CD8-positive, alpha-beta memory T cell (primary cell): ENCODE measurements at places on chromosomes 13 and 19. TPM values are rescaled to one million over a fixed set of nuclear protein-coding genes. Genes with fewer than 3 reads are reported as not detected.

The GIPC3 gene
- total RNA-seq, result 0.33 TPM

The HIF3A gene
- total RNA-seq, result not detected

The TPTE2 gene
- total RNA-seq, result not detected

The SHISA7 gene
- total RNA-seq, result not detected

The ZNF57 gene
- 4.4 TPM for total RNA-seq

The COX7A1 gene
- not detected for total RNA-seq

The MED26 gene
- total RNA-seq, result 14.7 TPM

The PINLYP gene
- 13.8 TPM for total RNA-seq

The SYNE4 gene
- 1.9 TPM for total RNA-seq

The LAIR1 gene
- total RNA-seq, result 13.1 TPM

The OLFM2 gene
- 0.40 TPM for total RNA-seq

The PLK5 gene
- not detected for total RNA-seq

The KIR3DL1 gene
- 0.28 TPM for total RNA-seq

The FXYD3 gene
- not detected for total RNA-seq

DNA sequence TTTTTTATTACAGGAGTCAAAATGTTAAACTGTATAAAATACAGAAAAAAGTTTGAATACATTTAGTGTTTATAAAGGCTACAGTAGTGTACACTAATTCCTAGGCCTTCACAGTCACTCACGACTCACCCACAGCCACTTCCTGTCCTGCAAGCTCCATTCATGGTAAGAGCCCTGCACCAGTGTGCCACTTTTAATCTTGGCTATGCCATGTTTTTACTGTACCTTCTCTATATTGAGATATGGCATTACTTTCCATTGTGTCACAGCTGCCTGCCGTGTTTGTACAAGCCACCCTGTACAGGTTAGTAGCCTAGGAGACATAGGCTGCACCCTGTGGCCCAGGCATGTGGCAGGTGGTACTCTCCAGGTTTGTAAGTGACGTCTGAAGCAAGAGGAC lies 32.1 kb downstream of the C1QTNF9 start:
- DNase-seq, result no peak

DNA sequence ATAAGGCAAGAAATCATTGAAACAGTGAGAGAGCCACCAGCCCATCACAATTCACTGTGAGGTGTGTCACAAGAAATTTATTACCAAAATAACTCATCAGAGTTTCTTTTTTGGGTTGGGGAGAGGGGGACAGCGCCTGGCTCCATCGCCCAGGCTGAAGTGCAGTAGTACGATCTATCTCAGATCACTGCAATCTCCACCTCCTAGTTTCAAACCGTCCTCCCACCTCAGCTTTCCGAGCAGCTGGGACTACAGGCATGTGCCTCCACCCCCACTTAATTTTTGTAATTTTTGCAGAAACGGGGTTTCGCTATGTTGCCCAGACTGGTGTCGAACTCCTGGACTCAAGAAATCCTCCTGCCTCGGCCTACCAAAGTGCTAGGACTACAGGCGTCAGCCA lies 3.6 kb downstream of the IFNL1 start:
- no peak for DNase-seq

- no peak for DNase-seq
Measured at GRCh38 chr19:51535535-51535934, 4.1 kb upstream of the SIGLEC6 start.

- no peak for DNase-seq
Measured at GRCh38 chr13:67619351-67619994, 389.3 kb upstream of the PCDH9 start.

GRCh38 chr13:44785401-44785800 lies 203.9 kb downstream of the NUFIP1 start:
- no peak for DNase-seq

DNA sequence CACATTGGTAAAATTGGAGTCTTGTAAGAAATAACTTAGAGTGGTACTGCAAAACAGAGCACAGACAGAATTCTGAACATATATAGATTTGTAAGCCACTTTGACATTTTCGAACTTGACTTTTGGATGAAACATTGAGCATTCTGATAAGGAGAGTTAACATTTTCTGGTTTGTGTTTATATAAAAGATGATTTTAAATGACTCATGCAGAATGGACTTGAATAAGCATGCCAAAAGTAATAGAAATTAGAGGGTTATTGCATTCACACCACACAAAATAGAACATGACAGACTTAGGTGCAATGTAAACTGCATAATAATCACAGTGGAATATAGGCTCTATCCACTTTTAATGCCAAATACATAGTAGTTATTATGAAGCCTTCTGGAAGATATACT lies 507.0 kb downstream of the DACH1 start:
- DNase-seq, result no peak

DNA sequence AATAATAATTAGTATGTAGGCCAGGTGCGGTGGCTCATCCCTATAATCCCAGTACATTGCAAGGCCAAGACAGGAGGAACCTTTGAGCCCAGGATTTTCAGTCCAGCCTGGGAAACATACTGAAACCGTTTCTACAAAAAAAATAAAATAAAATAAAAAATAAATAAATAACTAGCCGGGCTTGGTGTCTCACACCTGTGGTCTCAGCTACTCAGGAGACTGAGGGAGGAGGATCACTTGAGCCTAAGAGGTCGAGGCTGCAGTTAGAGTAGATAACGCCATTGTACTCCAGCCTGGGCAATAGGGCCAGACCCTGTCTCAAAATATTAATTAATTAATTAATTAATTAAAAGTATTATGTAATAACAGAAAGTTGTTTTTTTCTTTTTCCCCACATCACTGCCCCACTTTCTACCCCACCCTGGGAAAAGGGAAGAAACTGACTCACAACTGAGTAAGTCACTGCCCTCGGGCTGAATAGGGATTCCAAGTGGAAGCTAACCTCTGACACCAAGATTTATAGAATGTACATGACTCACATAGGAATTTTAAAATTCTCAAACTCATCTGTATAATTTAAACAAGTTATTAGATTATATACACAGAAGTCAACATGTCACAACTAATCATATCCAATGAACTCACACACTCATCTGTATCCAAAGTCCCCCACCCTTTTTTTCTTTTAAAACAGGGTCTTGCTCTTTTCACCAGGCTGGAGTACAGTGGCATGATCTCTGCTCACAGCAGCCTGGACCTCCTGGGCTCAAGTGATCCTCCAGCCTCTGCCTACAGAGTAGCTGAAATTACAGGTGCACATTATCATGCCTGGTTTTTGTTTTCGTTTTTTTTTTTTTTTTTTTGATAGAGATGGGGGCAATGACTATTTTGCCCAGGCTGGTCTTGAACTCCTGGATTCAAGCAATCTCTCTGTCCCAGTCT lies 12.5 kb downstream of the ZNF611 start:
- DNase-seq, result no peak
